ENCODE measurements at places on chromosomes 7 and 10. TPM values are rescaled to one million over a fixed set of nuclear protein-coding genes. Genes with fewer than 3 reads are reported as not detected.

The TRIM73 gene
- polyA plus RNA-seq = 2.9 TPM

The FOXK1 gene
- polyA plus RNA-seq = 12.7 TPM

- no peak for DNase-seq
Measured at GRCh38 chr7:110119883-110120581, 970.9 kb upstream of the LRRN3 start.

DNA sequence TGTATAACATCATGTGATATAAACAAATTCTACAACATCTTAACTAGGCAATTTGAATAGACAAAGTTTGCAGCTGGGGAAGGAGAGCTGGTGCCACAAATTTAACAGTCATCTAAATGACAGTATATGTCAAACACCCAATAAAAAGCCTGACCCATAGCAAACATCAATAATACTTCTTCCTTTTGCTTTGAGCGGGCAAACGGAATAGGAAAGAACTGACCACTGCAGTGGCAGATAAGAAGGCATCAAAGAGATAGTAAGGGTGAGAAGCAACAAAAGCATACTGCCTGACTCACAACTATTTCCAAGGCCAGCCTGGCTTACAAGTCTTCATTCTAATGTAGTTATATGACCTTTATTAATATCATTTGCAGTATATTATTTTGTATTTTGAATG is 99.9 kb downstream of the LRRN3 start:
- DNase-seq = no peak

The LAMB4 gene
- 4.3 TPM for polyA plus RNA-seq

- no peak for DNase-seq
Measured at GRCh38 chr10:89233033-89233432, 18.5 kb downstream of the LIPA start.

The AKR1C4 gene
- not detected for polyA plus RNA-seq

GRCh38 chr10:12981570-12981969 is 19.9 kb downstream of the CCDC3 start:
- no peak for DNase-seq

The LIPJ gene
- polyA plus RNA-seq = 0.06 TPM
